COR-L47 (cell line): ENCODE measurements at places on chromosomes 5 and 9.

- no peak for DNase-seq
Measured at GRCh38 chr9:120264528-120264927, 315.4 kb downstream of the CDK5RAP2 start.

DNA sequence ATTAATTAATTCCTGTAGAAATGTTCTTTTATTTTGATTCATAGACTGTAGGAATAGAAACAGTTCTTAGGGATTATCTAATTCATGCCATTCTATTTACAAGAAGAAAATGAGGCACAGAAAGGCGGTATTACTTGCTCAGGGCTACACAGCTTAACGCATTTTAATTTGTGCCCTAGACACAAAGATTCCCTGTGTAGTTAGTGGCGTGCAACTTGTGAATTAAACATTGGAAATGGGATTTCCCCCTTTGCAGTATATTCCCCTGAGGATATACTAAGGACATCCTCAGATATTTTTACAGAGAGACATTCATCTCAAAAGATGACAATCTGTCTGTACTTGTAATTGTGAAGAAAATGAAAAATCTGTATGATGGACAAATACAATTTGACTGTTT is 108.1 kb downstream of the SGCD start:
- no peak for DNase-seq

DNA sequence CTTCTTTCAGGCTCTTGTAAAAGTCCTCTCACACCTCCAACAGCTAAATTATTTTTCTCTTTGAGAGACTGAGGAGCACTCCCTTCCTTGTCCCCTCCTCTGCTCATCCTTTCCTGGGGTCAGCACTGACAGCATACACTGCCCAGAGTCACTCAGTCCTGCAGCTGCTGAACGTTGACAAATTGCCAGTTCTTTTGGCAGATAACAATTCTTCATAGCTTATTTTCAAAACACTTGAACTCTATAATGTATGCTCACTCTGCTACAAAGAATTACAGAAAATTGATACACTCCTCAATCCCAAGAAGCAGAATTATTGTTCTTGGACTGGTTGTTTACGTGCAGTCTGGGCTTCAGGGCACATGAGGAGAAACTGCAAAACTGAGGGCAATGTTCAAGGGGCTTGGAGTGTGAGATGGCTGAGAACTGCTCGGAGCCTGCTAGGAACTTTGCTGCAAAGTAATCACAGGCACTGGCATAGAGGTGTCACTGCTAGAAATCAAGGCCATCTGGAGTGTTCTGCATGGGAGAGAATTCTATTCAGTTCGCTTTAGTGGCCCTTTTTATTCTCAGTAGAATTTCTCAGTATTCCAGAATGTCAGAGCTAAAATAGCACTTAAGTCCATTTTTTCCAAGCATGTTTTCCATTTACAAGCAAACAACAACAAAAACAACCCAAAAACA is 96.4 kb upstream of the SPOCK1 start:
- peak; percentile 14 for DNase-seq

- no peak for DNase-seq
Measured at GRCh38 chr5:20554001-20554400, 566.0 kb upstream of the CDH18 start.

DNA sequence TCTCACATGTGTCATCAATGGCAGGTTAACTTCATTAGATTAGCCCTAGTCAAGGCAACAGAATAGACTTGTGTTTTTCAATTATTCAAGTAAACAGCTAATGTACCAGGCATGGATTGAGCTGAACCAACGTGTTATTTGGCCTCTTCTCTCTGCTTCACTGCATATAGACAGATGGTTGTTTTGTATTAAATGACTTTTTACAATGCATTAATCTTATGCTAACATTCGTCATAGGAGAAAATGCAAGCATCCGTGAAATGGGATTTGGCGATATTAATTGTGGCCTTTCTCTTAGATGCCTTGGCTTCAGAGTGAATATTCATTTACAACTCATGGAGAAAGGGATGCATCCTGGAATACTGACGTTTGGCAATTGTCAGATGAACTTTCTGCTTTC is 208.0 kb downstream of the KCTD16 start:
- DNase-seq = no peak

GRCh38 chr5:78504704-78505677 is 143.6 kb downstream of the LHFPL2 start:
- DNase-seq = peak; percentile 56

DNA sequence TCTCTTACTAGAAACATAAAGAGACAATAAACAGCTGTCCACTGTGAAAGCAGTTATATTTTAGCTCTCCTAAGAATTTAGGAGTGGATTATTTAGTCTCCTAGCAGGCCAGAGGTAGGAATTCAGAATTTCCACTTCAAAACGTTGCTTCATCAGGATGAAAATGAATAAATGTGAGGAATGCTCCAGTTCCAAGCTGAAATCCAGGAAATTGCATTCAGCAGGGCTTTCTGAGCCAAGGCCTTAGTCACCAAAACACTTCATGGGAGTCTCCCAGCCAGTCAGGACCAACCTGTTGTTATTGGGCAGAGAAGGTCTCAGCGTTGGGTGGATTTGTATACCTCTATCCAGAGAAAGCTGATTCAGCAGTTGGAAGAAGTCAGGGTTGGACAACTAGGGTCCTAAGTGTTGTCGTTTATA is 1040.3 kb downstream of the TLE1 start:
- no peak for DNase-seq

- no peak for DNase-seq
Measured at GRCh38 chr5:125969814-125970171, 453.4 kb upstream of the GRAMD2B start.

GRCh38 chr9:79877943-79878602 is 306.3 kb downstream of the TLE4 start:
- no peak for DNase-seq

DNA sequence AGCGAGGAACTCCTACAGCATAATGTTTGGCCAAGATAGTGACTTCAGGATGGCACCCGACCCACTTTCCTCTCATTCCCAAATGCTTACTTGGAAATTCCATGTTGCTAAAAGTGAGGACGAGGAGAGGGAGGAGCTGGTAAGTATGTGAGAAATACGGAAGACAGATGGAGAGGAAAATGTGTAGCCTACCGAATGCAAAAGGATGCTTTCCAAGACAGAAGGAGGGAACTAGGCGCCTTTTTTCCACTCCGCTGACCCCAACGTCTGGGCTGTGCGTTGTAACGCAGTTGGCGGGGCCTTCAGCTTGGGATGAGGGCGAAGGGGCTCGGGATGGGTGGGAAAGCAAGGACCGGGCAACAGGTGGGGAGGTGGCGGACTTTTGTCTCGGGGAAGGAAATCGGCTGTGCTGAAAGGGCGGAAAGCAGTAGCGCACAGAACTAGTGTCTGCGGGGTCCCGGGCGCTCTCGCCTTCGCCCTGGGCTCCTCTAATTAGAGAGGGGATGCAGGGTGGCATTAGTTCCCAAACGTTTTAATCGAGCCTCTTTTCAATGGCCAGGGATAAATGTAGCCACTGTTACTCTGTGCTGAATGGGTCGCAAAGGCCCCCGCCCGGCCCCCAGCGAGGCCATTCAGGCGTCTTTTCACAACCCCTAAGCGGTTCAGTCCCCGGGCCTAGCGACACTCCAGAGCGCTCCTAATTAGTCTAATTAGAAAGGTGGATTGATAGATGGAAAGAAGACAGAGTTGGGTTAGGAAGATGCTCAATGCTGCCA is 12.6 kb downstream of the FOXD1 start:
- no peak for DNase-seq

DNA sequence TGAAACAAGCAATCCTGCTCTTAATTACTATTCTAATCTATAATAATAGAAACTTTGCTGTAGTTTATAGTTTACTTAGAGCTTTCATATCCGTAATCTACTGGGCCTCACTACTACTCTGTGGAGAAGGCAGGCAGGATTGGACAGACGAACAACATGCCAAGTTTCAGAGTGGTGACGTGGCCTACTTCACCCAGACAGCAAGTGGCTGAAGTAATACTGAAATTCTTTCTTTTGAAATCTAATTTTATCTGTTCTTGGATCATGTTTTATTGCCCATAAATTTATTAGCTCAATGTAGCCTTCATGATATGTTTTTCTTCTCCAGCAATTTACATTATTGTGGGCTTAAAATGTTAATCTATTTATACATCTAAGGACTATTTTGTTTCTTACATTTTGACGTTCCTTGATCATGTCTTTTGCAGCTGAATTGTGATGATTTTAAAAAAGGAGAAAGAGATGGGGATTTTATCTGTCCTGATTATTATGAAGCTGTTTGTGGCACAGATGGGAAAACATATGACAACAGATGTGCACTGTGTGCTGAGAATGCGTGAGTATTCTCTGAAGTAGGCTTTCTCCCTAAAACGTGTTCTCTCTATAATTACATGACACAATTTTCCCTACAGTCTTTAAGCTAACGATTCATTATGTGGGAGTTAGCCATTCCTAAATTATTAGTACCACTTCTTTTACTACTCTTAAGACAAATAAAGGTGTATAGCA is 22.4 kb downstream of the SPINK5 start:
- DNase-seq = no peak

- DNase-seq = no peak
Measured at GRCh38 chr5:68193481-68194036, 22.0 kb upstream of the PIK3R1 start.

- no peak for DNase-seq
Measured at GRCh38 chr5:173720953-173721600, 104.6 kb upstream of the BOD1 start.

- no peak for DNase-seq
Measured at GRCh38 chr5:15620501-15620900, 120.5 kb downstream of the FBXL7 start.

- DNase-seq = no peak
Measured at GRCh38 chr5:56147659-56148230, 85.4 kb downstream of the ANKRD55 start.
